ENCODE measurements at places on chromosomes 7 and 10.

DNA sequence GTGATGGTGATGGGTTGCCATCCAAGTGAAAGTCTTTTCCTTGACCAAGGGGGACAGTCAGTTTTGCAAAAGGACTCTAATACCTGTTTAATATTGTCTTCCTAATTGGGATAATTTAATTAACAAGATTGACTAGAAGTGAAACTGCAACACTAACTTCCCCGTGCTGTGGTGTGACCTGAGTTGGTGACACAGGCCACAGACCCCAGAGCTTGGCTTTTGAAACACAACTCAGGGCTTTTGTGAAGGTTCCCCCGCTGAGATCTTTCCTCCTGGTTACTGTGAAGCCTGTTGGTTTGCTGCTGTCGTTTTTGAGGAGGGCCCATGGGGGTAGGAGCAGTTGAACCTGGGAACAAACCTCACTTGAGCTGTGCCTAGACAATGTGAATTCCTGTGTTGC is 6.9 kb downstream of the PPIF start:
- no peak for DNase-seq

GRCh38 chr10:34280599-34281374 is 534.3 kb downstream of the PARD3 start:
- no peak for DNase-seq

GRCh38 chr10:127973791-127974311 is 66.9 kb downstream of the PTPRE start:
- DNase-seq = no peak

- DNase-seq = no peak
Measured at GRCh38 chr10:127702271-127702670, 34.7 kb upstream of the FOXI2 start.

- no peak for DNase-seq
Measured at GRCh38 chr7:84379446-84379845, 184.9 kb upstream of the SEMA3A start.

DNA sequence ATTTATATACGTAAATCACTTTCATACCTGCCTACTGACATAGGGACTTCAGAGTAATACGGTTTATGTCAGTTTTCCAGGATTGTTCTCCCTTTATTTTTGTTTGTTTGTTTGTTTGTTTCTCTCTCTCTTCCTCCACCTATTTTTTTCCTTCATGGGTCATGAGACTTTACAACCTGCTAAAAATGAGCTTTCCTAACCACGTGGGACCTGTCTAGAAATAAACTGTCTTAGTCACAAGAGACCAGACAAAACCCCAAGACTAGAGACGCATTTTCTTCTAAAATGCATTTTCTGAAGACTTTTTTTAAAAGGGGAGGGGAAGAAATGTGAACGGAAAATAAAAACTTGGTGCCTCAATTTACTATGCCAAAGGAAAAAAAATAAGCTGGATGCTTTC is 41.1 kb upstream of the FIGNL1 start:
- DNase-seq = no peak

GRCh38 chr10:117339578-117339977 is 35.7 kb downstream of the PDZD8 start:
- DNase-seq = no peak

- DNase-seq = no peak
Measured at GRCh38 chr7:147650991-147651390, 939.6 kb upstream of the C7orf33 start.

GRCh38 chr7:121020989-121021969 is 32.8 kb downstream of the CPED1 start:
- DNase-seq = no peak

GRCh38 chr7:109836016-109836415 is 1254.9 kb upstream of the LRRN3 start:
- DNase-seq = no peak

GRCh38 chr7:102431617-102432298 is 1.6 kb upstream of the ORAI2 start:
- DNase-seq = peak; percentile 28

DNA sequence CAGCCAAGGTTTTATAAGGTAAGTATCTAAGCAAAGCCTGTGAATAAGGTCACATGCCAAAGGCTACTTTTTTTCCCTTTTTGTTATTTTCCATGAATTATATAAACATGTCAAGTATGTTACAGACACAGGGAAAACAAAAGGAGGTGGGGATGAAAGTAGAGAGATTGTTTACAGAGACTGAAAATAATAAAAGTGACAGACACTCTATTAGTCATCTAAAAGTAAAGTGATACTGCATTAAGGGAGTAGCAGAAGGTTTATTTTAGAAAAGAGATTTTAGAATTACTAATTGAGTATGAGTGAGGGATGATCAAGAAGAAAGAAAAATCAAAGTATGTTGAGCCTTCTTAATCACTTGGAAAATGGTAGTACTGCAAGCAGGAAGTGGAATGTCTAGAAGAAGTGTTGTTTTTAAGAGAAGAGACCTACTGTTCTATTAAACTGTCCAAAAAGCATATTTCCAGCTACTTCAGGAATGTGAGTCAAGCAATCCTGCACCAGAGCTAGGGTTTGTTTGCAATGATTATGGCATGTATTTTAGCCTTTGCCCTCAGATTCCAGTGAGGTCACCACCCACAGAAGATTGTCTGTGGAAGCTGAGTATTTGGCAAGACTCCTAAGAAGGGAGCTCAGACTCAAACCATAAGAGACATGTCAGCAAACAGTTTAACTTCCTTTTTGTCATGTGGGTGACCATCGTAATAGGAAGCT is 177.9 kb upstream of the PLXDC2 start:
- DNase-seq = no peak

DNA sequence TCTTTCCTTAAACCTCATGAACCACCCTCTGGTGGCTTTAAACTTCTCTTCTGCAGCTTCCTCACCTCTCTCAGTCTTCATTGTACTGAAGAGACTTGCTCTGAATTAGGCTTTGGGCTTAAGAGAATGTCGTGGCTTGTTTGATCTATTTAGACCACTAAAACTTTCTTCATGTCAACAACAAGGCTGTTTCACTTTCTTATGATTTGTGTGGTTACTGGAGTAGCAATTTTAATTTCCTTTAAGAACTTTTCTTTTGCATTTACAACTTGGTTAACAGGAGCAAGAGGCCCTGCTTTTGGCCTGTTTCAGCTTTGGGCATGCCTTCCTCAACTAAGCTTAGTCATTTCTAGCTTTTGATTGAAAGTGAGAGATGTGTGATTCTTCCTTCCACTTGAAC is 38.1 kb upstream of the CDHR3 start:
- DNase-seq = no peak

DNA sequence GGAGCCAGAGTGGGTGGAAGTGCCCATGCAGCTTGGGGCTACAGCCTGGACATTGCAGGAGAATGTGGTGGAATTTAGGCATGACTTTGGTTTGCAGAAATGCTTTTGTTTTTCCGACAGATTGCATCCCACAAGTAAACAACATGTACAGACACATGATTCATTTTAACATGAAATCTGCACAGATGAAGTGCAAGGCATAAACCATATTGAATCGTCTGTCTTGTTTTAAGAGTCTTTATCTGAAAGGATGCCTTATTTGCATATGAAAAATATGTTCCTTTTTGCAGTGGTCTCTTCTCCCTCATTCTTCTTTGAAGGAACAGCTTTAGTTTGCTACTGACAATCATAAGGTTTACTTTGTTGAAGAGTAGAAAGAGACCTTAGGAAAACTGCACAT is 94.9 kb downstream of the NXPH1 start:
- no peak for DNase-seq

GRCh38 chr7:91685544-91685943 is 195.0 kb downstream of the MTERF1 start:
- DNase-seq = no peak

DNA sequence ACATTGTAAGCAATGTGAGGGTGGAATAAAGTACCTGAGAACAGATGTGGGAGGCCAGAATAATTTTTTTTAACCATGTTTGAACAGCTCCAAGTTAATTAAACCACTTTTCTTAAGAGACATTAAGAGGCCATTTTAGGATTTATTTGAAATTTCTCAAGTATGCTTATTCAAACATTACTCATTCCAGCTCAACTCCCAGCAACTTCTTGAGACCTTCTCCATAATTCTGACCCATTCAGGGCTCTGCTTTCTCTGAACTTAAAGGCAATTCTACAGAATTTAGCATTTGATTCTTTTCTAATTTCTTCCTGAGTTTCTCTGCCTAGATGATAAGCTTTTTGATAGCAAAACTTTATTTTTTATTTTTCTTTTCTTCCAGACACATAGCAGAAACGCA is 314.5 kb downstream of the CAMK1D start:
- DNase-seq = no peak

- DNase-seq = no peak
Measured at GRCh38 chr10:30980951-30981616, 50.6 kb downstream of the ZNF438 start.

DNA sequence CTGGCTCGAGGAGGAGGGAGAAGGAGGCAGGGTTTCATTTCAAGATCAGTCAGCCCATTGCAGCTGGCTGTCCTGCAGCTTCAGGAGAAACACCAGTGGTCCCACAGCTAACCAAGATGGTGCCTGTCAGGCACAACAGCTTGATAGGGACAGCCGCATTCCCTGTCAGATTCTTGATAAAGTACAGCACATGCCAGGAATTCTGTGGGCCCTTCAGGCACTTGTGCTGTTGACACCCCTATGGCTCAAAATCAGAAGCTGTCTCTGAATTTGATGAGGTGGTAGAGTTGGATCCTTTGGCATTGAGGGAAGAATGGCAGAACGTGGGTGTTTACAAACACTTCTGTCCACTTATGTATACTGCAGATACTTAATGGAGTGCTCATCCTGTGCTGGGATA is 354.3 kb downstream of the KCNMA1 start:
- DNase-seq = no peak

- DNase-seq = no peak
Measured at GRCh38 chr7:50552921-50553320, 12.3 kb downstream of the DDC start.

DNA sequence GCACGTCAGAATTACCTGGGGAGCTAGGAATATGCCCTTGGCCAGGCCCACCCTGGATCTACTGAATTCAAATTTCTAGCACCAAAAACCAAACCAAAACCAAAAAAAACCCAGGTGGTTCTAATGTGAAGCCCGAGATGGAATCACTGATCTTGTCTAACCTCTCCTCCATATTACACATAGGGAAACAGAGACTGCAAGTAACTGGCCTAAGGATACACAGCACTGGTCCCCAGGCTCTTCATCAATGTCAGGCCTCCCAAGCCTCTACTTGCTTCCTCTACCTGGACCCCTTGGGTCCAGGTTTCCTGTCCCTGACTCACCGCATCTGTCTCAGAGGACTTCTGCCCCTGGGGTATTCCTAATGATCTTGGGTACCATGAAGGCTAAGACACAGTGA is 30.7 kb downstream of the ZCCHC24 start:
- DNase-seq = no peak

GRCh38 chr7:40356312-40356711 is 221.5 kb downstream of the SUGCT start:
- DNase-seq = no peak

GRCh38 chr10:72455889-72456595 is 101.3 kb upstream of the DNAJB12 start:
- DNase-seq = no peak

DNA sequence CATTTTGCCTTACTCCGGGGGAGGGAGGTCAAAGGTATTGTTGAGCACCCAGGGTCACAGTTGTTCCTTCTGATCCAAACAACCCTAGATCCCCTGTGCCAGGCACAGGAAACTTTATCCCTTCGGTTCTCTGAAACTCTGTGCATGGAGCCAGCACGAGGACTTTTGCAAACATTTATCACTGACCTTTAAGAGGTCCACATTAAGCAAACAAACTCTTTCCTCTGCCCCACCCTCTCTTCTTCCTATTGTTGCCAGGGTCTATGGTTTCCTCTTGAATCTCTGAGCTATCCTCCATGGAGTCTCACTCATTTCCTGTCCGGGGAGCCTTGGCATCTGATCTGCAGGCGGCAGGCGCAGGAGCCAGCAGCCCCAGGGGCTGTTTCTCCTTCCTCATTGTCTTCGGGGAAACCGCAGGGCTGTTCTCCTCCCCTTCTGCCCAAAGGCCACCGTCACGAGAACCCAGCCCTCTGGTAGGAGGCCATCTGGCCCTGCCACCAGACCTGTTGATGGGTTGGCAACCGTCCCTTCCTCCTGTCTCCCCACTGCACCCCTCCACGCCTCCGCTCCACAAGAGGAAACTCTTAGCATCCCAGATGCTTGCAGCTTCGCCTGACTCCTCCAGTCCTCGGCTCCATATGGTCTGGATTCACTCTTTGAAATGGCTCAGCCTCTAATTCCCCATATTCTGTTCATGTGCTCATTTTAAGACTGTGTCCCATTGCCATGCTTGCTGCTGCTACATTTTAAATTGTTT is 327.3 kb upstream of the NRP1 start:
- DNase-seq = no peak

GRCh38 chr10:99369551-99369950 is 40.4 kb downstream of the CNNM1 start:
- DNase-seq = no peak

DNA sequence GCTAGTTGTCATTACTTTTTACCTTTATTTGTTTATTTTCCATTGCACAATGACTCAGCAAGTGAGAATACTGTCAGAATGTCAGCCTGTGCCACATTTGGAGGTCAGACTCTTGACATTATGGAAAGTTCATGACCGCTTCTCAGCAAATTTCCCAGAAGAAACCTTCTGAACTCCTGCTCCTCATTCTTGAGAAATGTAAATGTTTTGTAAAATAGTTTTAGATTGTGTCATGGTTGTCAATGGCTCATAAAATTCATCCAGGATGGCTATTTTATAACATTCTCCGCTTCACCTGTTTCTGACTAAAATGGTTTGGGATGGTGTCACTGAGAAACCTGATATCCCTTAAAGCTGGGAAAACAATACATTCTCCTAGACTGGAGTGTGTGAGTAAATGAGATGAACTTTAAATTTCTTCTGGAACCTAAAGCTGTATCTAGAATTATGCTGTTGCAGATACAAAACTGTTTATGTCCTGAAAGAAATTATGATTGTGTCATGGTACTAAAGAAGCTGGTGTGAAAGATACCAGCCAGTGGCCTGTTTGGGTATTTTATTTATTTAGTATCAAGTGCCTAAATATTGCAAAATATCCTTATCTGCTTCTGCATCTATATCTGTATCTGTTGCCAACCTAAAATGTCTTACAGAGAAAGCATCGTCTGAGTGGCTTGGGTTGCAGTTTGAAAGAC is 671.7 kb downstream of the GATA3 start:
- no peak for DNase-seq

- DNase-seq = peak; percentile 39
Measured at GRCh38 chr7:151773797-151774196, 103.1 kb downstream of the PRKAG2 start.

Measured in NCI-H1417 (cell line).